SK-N-DZ (cell line): ENCODE measurements at places on chromosomes 6 and 20.

DNA sequence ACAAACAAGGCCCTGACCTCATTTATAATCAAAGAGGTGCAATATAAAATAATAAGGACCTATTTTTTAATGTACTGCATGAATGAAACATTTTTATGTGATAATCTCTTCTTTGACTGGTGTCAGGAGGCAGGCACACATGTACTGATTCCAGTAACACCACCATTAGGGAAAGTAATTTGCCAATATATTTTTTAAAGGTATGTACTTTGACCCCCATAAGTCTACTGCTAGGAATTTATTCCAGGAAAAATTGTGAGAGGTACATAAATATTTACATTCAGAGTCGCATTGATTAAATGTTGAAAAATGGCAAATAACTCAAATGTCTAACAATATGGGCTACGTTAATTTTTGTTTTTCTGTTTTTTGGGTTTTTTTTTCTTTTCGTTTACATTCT, 325.4 kb upstream of the PRDM1 start:
- no peak for DNase-seq

DNA sequence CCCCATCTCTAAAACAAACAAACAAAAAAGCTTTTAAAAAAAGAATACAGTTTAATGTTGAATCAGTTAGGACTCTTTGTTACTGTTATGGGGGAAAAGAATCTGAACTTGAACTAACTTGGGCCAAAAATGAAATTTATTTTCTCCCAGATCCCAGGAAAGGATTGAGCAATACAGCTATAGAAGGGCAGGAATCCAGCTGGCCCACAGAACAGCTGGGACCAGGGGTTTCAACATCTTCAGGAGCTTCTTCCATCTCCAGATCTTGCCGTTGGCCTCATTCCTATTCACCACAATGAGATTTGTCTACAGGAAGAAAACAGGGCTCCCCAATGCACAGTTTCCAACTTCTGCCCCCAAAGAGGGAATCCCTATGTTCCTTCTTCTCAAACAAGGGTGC, 43.2 kb upstream of the AKAP12 start:
- no peak for DNase-seq

DNA sequence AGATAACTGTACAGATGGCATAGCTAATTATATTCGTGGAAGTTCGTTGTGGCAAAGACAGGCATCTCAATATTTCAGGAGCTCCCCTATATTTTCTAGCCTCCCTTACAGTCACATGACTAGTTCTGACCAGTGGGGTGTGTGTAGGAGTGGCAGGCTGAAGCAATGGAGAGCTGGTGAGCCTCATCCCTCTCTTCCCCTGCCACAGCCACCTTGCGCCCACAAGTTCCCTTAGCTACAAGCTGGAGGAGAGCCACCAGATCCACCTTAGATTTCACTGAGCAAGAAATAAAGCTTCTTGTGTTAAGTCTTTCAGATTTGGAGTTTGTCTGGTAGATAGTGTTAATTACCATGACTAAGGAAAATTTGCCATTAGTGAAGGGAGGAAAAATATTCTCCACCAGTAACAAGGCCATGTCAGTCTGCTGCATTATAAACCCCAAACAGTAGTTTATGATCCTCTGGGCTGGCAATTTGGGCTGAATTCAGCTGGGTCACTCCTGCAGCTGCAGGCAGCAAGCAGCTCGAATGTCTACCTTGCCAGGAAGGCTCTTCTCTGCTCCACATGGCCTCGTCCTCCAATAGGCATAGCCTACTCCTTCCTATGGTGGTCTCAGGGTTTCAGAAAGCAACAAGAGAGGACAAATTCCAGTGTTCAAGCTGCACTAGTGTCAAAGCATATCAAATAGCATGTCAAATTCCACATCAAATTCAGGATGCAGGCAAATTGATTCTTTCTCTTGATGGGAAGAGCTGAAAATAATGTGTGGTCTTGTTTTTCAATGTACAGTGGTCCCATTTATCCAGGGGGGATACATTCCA, 7.4 kb upstream of the RBCK1 start:
- no peak for DNase-seq

- DNase-seq, result peak; percentile 72
Observed at GRCh38 chr20:38671186-38671585, 53.1 kb upstream of the SLC32A1 start.

DNA sequence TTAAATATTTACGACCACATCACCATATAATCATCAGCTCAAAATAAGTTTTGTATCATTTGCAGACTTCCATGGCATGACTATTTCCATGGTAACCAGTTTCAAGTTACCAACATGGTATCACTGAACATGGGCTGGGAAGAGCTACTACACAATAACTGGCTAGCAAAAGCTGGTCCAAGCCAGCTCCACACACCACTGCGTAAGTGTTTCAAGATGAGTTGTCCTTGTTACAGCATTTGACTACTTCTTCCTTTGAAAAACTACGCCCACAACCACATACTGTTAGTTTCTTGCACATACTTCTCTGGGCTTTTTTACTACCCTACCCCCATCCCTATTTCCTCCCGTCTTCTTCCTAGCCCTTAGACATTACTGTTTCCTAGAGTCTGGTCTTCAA, 8.5 kb downstream of the CD164 start:
- DNase-seq, result no peak

GRCh38 chr6:6516666-6517458, 71.7 kb upstream of the LY86 start:
- no peak for DNase-seq

DNA sequence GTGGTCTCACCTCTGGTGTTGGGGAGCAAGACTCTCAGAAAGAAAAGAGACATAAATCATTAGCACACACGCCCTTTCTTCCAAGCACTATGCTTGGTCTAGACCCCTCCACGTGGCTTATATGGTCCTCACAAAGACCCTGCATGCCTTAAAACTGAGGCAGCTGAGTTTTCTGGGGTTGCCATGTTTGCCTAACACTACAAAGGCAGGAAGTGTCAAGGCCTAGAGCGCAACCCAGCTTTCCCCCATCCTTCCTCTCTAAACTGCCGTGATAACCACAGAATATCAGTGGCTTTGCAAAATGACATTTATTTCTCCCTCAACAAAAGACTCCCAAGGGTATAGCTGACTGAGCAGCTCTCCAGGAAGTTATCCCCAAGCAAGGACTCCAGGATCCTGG, 146.5 kb upstream of the TOP1 start:
- no peak for DNase-seq

DNA sequence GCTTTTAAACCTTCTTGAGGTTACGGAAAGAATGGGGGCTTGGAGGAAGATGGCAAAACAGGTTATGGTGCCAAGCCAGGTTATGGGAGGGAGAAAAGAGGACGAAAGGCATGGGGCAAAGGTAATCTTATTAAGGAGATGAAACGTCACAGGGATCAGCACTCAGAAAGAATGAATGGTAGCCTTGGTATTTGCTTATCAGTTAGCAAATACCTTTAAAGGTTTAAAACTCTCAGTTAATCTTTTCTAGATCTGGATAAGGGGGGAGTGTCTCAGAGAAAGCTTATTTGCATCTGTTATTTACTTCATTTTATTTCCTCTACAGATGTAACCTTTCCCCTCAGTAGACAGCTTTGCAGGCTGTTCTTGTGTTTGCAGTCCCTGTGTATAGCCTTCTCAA, 55.5 kb upstream of the EEF1E1 start:
- no peak for DNase-seq

DNA sequence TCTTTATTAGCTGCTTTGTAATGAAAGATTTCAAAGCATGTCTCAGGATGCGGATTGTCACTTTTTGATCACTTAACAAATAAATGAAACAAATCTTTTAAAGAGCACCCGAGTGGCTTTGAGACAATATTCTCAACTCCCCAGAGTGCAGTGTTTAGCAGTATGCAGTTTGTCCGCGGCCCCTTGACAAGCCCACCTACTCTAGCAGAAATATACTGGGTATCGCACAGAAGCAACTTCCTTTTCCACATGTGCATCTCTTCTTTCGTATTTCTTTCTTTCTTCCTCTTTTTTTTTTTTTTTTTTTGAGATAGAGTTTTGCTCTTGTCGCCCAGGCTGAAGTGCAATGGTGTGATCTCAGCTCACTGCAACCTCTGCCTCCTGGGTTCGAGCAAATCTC, 84.5 kb upstream of the FAM184A start:
- no peak for DNase-seq

GRCh38 chr6:133456944-133457343, 215.8 kb downstream of the EYA4 start:
- no peak for DNase-seq

- no peak for DNase-seq
Observed at GRCh38 chr6:139091826-139092225, 43.1 kb upstream of the HECA start.

DNA sequence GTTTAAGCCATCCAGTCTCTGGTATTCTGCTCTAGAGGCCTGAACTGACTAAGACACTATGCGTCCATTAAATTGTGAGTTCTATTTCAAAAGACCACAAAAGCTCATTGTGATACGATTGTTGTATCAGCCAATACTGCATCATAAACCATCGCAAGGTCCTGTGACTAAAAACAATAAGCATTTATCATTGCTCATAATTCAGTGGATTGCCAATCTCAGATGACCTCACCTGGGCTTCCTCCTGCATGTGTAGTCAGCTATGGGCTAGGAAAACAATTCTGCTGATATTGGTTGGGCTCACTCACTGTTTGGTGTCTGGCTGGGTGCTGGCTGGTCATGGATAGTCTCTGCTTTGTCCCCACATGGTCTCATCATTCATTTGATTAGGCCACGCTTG, 592.7 kb upstream of the BTBD3 start:
- no peak for DNase-seq

- DNase-seq, result no peak
Observed at GRCh38 chr6:44045672-44046015, 81.6 kb downstream of the MRPL14 start.

DNA sequence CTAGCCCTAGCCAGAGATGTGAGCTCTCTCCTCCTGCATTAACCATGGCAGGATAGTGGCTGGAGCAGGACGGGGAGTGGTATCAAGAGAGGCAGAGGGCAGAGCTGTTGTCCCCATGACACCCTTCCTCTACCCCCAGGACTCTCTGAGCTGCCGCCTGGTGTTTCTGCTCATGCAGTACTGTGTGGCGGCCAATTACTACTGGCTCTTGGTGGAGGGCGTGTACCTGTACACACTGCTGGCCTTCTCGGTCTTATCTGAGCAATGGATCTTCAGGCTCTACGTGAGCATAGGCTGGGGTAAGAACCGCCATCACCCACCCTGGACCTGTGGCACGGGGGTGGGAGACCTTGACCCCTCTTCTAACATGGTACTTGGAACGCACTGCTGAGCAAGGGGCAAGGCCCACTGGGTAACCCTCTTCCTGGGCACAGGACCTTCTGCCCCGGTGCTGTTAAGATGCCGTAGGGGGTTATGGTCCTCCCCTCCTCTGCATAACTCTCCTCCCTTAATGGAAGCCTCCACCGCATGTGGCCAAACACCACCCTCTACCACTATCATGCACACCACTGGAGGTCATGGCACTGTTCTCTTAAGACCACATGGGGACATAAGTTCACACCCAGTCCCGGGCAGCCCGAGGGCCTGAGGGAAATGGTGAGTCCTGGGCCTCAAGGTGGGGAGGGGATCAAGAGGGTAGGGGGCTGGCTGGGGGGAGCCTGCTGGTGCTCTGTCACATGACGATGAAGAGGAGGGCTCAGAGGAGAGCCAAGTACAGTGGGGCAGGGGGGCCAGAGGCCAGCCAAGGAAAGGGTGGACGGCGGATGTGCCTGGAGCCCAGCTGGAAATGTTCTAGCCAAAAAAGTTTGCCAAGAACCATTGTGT, 25.1 kb downstream of the GLP1R start:
- DNase-seq, result no peak

DNA sequence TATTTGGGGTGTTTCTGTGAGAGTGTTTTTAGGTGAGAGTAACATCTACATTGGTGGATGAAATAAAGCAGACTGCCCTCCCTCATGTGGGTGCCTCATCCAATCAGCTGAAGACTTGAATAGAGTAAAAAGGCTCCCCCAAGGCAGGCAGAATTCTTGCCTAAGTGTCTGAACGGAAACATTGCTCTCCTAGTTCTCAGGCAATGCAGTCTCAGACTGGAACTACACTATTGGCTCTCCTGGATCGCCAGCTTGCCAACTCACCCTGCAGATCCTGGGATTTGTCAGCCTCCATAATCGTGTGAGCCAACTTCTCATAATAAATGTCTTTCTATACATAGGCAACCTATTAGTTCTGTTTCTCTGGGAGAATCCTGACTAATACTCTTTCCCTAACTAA, 5.5 kb upstream of the TMEM170B start:
- DNase-seq, result no peak

GRCh38 chr6:21265730-21266044, 327.9 kb upstream of the SOX4 start:
- no peak for DNase-seq

GRCh38 chr6:164412566-164412965, 896.8 kb downstream of the C6orf118 start:
- DNase-seq, result no peak

DNA sequence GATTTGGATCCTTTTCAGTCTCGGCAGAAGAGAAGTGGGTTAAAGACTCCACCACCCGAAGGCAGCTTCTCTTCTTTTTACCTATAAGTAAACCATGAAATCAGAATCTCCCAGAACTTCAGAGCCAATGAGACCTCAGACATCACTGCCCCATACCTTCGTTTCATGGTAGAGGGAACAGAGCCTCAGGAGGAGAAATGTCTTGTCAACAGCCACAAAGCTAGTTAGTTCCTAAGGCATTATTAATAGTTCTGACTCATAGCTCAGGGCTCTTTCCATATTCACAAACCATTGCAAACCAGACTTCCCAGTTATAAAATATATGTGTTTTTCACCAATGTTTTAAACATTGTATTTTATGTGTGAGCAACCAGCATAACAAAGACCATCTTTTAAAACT, 118.7 kb upstream of the RIPOR2 start:
- no peak for DNase-seq

DNA sequence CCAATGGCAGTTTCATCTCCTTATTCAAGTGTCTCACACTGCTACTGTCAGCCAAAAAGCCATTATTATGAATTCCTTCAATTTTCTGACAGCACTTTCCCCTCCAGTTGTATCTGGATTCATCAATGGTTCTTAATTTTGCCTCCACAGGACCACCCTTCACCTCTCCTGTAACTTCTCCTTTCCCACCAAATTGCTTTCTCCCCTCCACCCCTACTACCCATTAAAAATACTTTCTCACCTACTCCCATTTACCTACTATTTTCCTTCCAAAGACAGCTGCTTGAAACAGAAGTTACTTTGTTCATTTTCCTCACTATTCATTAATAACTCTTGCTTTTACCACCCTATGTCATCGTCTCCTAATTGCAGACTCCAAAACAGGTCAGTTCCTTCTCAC, 29.8 kb downstream of the DEK start:
- no peak for DNase-seq

GRCh38 chr6:10385524-10386132, 29.2 kb downstream of the TFAP2A start:
- DNase-seq, result no peak

GRCh38 chr6:166228839-166229528, 61.3 kb upstream of the TBXT start:
- DNase-seq, result no peak

GRCh38 chr6:133033263-133033662, 207.9 kb upstream of the EYA4 start:
- DNase-seq, result no peak

DNA sequence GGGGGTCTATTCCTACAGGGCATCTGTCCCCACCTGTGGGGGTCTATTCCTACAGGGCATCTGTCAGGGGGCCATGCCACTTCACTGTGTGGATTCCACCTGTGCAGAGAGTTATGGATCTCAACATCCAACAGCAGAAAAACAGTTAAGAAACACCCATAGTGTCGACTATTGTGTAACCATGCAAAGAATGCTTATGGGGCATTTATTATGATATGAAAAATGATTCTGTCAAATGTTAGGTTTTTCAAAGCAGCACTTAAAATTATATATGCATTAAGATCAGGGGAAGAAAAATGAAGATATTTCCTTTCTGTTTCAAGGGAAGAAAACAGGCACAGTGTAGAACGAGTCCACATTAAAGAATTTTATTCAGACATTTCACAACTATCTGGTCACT, 2.9 kb downstream of the GPR31 start:
- no peak for DNase-seq
